ENCODE measurements at places on chromosomes 16 and 17. TPM values are rescaled to one million over a fixed set of nuclear protein-coding genes. Genes with fewer than 3 reads are reported as not detected.
A peak's percentile ranks its signal among the peaks of the same experiment; 100 is the strongest.

TUBG2 gene
- total RNA-seq, result 15.2 TPM

KRT20 gene
- not detected for total RNA-seq

GRCh38 chr16:24975428-24975889 is 39.7 kb downstream of the ARHGAP17 start:
- H3K27me3 ChIP-seq, result peaks cover 3% of the 10 kb centered on the region
- H3K4me1 ChIP-seq, result peaks cover 84% of the 10 kb centered on the region
- DNase-seq, result no peak

DNA sequence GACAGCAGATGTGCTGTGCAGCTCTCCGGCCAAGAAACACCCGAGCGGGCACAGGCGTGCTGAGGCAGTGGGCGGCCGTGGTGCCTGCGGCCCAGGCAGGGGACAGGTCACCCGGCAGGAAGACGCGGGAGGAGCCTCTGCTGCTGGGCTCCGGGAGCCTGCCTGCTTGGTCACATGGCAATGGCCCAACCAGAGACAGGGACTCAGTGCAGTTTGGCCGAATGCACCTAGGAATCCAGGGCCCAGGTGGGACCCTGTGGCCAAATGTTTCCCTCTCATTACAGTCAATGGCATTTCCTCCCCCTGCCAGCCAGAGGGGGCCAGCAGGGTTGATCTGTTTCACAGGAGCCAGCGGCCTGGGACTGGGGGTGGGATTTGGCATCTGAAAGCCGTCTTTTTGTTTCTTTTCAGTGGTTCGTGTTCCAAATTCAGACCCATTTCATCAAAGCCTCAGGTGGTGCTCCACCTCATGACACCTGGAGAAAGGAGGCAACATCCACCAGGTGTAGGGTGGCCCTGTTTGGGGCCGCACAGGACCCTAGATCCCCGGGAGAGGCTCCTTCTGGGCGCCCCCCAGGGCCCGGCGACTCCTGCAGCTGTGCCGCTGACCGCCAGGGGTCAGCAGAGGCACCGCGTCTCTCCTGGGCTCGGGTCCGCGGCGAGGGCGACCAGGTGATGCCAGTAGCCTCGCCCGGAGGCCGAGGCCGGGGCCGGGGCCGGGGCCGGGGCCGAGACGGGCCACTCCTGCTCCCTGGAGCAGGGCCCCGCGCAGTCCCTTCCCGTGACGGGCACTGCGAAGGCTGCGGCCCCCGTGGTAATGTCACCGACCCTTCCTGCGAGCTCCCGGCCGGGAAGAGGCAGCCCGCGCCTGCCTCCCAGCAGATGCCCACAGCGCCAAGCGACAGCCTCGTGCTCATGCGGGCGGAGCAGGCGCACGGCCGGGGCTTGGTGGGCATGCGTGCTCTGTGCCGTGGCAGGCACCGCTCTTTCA is 118.5 kb downstream of the C16orf78 start:
- no peaks in the 10 kb centered on the region for H3K36me3 ChIP-seq
- no peaks in the 10 kb centered on the region for H3K27me3 ChIP-seq
- no peak overlapping the region for H3K4me3 ChIP-seq
- no peaks in the 10 kb centered on the region for H3K4me1 ChIP-seq
- DNase-seq, result no peak

DNA sequence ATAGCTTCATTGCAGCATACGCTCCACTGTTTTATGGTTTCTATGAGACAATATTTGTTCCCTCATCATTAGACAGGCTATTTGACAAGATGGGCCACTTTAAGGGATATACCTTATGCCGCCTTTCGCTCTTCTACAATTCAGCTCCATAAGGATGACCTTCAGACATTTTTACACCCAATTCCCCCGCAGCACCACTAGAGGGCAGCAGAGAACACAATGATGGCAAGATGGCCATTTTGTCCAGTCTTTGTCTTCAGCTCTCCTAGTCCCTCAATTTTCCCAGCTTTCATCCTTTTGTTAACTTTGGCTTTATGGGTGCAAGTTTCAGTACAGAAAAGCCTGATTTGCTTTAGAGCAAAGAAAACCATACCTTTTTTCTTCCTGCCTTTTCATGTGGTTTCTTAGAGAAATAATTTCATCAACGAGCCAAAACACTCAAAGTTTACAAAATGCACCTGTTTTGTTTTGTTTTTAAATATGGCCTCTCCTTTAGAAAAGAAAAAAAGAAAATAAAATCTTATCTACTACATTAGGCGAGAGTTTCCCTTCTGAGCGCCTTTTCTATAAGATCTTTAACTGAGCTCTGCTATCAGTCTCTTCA is 355.3 kb downstream of the TOX3 start:
- no peaks in the 10 kb centered on the region for H3K27me3 ChIP-seq
- H3K4me1 ChIP-seq, result no peaks in the 10 kb centered on the region
- H3K27ac ChIP-seq, result no peak overlapping the region
- no peaks in the 10 kb centered on the region for H3K36me3 ChIP-seq
- H3K4me3 ChIP-seq, result no peak overlapping the region
- DNase-seq, result peak; percentile 43

DNA sequence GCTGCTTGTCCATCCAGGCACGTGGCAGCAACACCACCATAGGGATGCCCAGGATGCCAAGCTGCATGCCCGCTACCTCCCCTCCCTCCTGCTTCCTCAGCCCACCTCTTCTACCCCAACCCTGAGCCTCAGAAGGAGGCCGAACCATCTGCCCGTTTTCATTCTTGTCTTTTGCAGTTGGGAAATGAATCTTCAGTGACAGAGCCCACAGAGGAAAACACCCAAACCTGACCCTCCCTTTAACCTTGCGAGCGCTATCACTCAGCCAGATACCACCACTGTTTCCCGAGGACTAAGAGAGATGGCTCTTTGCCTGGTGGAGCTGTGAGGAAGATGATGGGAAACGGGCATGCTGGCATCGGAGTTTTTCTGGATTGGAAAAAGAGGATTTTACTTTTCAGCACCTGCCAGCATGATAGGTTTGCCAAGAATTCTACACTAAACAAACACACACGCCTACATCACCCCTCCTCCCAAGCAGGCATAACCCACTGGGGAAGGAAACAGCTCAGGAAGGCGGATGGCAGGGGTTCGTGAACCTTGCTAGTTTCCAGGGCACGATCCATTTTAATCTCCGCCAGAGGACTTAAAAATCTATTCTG is 457.4 kb downstream of the SLC39A11 start:
- H3K4me1 ChIP-seq, result no peaks in the 10 kb centered on the region
- no peak overlapping the region for H3K4me3 ChIP-seq
- no peak for DNase-seq
- no peak overlapping the region for H3K27ac ChIP-seq

GRCh38 chr16:3095869-3096268 is 3.2 kb downstream of the ZSCAN10 start:
- no peak overlapping the region for H3K4me3 ChIP-seq
- H3K4me1 ChIP-seq, result peaks cover 16% of the 10 kb centered on the region
- DNase-seq, result no peak
- peaks cover 34% of the 10 kb centered on the region for H3K27me3 ChIP-seq
- H3K27ac ChIP-seq, result no peak overlapping the region
- H3K36me3 ChIP-seq, result no peaks in the 10 kb centered on the region

- no peak overlapping the region for H3K4me3 ChIP-seq
- H3K4me1 ChIP-seq, result no peaks in the 10 kb centered on the region
- no peak overlapping the region for H3K27ac ChIP-seq
- H3K36me3 ChIP-seq, result no peaks in the 10 kb centered on the region
These were observed 670.7 kb downstream of the MAF start for GRCh38 chr16:78929841-78930240.
